ENCODE measurements at places on chromosomes 2 and 18.

DNA sequence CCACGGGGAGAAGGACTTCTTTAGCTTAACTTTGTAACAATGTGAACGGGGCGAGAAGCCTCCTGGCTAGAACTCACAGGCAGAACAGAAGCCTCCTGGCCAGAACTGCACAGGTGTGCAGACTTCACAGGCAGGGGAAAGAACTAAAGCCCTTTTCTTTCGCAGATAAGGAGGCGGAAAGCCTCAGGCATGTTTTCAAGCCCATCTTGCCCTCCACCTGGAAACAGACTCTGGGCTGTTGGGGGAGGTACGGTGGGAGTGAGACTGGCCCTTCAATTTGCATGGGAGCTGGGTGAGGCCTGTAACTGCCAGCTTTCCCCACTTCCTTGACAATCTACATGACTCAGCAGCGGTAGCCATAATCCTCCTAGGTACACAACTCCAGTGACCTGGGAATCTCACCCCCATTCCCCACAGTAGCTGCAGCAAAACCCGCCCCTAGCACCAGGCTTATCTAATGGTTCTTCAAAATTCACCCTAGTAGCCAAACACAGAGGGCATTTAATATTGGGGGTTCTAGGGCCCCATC lies 22.9 kb upstream of the ABCA12 start:
- no peak for DNase-seq

DNA sequence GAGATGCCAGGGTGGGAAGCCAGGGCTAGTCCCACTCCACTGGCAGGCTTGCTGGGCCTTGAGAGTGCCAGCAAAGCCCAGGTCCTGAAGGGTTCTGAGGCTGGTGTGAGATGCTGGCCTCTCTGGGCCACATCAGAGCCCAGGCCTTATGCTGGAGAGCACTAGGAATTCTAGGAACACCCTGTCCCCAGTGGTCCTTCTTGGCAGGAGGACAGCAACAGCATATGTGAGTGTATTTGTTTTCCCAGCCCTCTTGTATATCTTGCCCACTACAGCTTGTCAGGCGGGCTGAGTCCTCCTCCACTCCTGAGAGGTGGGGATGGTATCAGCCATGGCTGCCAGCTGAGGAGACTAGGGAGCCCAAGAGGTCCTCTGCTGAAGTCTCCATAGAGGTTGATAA lies 327.0 kb downstream of the PDE11A start:
- DNase-seq = no peak

- DNase-seq = no peak
These were observed 218.4 kb upstream of the HS6ST1 start for GRCh38 chr2:128536925-128537620.

DNA sequence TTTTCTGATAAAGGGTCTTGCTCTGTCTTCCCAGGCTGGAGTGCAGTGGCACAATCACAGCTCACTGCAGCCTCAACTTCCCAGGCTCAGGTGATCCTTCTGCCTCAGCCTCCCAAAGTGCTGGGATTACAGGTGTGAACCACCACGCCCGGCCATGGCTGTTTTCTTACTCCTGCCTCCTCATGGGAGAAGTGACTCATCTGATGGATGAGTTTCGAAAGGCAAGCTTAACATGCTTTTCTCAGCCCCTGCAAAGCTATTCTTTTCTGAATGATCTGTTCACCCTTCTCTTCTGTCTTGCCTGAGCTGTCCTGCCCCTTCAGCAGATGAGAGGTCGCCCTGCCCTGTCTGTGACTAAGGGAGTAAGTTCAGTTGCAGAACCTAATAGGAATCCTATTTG lies 929 bp upstream of the CREG2 start:
- no peak for DNase-seq

DNA sequence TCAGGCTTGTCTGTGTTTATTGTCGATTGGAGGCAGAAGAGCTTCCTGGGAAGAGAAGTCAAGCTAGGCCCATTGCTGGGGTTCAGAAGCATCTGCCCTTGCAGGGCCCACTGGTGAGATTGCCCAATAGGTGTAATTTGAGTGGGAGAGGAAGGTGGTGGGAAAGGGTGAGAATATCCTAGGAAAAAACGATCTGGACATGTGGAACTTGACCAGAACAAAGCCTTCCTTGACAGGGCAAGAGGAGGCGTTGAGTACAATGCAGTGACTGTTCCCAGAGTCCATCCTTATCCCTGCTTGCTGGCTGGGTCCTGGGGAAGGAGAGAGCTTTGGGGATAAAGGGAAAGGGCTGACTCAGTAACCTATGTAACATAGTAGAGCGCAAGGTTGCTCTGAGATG lies 27.1 kb downstream of the NABP1 start:
- DNase-seq = no peak

GRCh38 chr2:18123211-18123570 lies 244.7 kb downstream of the KCNS3 start:
- DNase-seq = no peak

GRCh38 chr2:88845772-88846661 lies 154.5 kb downstream of the RPIA start:
- DNase-seq = no peak

DNA sequence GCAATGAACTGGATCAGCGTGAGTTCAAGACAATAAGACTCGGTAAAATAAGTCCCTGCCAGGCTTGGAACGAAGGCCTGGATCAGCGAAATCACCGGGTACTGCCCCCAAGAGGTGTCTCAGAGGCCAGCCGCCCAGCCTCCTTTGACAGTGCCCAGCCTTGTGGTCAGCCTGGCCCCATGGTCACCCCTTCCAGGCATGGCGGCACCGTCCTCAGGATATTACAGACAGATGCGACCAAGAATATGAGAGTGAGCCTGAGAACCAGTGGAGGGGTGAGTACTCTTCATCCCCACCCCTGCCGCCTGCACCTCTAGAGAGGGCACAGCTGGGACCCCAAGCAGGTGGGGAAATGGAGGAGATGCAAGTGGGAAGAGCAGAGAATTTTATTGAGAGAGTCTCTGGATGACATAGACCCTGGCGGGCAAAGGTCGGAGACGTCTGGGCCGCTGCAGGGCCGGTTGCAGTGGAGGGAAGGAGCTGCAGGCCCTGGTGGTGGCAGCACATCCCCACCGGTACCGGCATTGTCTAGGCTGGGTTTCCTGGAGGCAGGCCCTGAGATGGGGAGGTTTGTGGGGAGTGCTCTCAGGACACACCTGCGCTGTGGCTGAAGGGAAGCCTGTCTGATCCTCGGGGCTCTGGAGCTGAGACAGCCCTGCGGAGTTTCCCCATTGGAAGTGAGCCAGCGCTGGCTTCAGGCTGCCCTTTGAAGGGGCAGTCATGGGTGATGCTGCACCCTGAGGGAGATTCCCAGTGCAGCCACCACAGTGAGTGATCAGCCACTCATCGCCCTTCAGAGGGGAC lies 190.0 kb downstream of the SEPTIN10 start:
- DNase-seq = no peak

DNA sequence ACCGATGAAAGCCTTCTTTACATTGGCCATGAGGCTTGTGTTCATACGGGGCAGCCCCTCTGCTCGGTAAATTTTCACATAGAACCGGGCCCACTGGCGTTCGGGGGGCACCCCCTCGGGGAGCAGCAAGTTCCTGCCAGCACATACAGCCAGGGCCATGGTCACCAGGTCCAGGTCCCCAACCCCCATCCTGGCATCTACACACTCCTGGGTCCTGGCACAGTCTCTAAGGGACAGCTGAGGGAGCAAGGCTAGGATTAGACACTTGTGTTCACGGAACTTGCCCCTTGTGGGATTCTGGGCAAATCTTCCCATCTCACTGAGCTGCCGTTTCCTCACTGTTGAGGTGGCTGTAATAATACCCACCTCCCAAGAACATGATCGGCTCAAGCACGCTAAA lies 5.6 kb upstream of the OTOF start:
- DNase-seq = no peak

- DNase-seq = no peak
These were observed 20.8 kb downstream of the COPS7B start for GRCh38 chr2:231807020-231807419.

GRCh38 chr2:166365803-166366420 lies 9.8 kb downstream of the SCN9A start:
- DNase-seq = no peak

- DNase-seq = no peak
These were observed 252.5 kb downstream of the PIEZO2 start for GRCh38 chr18:10896851-10897250.

- DNase-seq = no peak
These were observed 124.8 kb downstream of the AFF3 start for GRCh38 chr2:100017633-100018032.

- DNase-seq = no peak
These were observed 486.4 kb downstream of the FBXO15 start for GRCh38 chr18:73660931-73661856.

Data from GM13977 (cell line).